ENCODE measurements at places on chromosomes 5 and 9.

DNA sequence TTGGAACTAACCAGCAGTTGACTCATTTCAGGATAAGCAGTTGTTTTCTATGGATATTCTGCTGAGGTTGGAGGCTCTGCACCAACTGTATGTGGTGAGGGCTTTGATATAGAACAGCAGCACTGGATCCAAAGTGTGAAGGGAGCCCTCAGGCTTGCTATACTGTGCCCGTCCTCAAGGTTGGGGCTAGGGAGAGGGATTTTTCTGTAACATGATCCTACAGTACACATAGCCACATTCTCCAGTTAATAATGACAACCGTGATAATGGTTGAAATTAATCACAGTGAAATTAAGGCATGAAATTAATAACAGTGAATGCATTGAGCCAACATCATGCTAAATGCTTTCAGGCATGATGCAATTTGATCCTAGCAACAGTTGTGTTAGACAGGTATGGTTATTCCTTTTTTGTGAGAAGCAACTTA lies 36.7 kb downstream of the ARHGAP26 start:
- DNase-seq = no peak

DNA sequence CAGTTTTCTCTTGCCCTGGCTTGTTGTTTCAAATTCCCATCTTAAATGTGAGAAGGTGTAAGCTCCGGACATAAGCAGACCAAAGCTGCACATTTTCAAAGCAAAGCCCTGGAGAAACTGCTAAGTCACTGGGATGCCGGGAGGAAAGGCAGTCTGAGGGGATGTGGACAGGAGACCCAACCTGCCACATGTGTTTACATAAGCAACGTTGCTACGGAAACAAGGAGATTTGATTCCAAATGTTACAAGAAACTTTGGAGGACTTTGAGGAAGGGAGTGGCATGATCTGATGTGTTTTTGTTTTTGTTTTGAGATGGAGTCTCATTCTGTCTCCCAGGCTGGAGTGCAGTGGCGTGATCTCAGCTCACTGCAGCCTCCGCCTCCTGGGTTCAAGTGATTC lies 25.7 kb upstream of the INSYN2B start:
- DNase-seq = no peak

GRCh38 chr9:118883411-118883810 lies 485.8 kb downstream of the BRINP1 start:
- DNase-seq = no peak

- DNase-seq = no peak
Measured at GRCh38 chr9:127202461-127203169, 62.0 kb upstream of the GARNL3 start.

GRCh38 chr9:80552931-80553330 lies 981.2 kb downstream of the TLE4 start:
- no peak for DNase-seq
